ENCODE measurements at places on chromosomes 4 and X.

- no peak for DNase-seq
Measured at GRCh38 chrX:78747971-78748370, 451 bp downstream of the LPAR4 start.

GRCh38 chr4:127917151-127917550, 36.5 kb downstream of the PLK4 start:
- DNase-seq = no peak

- no peak for DNase-seq
Measured at GRCh38 chrX:1493877-1494510, 41.3 kb upstream of the ASMTL start.

DNA sequence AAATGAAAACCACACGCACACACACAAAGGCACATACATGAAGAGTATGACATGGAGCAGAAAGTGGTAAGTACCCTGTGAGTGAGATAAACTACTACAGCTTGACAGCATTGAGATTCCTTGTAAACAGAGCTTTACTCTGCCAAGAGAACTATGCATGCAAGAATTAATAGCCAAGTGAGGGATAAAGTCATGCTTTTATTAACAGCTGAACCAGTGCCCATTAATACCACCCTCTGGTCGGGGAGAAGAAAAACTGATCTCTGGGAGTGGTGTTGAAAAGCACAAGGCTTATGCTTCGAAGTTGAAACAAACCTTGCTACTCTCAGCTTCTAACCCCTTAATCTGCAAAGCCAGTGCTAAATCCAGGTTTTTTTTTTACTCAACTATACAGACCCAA, 95.9 kb upstream of the C1QTNF7 start:
- no peak for DNase-seq
